ENCODE measurements at places on chromosomes 3 and 15.

DNA sequence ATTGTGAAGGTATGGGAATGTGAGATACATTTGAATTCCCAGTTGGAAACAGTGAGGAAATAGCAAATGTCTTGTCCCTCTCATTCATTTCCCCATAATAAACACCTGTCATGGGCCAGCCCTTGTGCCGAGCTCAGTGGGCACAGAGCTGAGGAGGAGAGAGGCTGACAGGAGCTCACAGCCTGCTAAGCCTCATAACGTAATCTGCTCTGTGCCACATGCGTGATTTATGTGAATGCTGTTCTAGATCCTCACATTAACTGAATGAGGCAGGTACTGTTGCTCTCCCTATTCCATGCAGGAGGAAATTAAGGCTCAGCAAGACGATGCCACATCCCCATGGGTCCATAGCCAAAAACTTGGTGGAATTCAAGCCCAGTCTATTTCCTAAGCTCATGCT, 35.2 kb upstream of the RHO start:
- no peak for DNase-seq

GRCh38 chr3:106365061-106365691, 496.4 kb upstream of the CBLB start:
- DNase-seq = no peak

DNA sequence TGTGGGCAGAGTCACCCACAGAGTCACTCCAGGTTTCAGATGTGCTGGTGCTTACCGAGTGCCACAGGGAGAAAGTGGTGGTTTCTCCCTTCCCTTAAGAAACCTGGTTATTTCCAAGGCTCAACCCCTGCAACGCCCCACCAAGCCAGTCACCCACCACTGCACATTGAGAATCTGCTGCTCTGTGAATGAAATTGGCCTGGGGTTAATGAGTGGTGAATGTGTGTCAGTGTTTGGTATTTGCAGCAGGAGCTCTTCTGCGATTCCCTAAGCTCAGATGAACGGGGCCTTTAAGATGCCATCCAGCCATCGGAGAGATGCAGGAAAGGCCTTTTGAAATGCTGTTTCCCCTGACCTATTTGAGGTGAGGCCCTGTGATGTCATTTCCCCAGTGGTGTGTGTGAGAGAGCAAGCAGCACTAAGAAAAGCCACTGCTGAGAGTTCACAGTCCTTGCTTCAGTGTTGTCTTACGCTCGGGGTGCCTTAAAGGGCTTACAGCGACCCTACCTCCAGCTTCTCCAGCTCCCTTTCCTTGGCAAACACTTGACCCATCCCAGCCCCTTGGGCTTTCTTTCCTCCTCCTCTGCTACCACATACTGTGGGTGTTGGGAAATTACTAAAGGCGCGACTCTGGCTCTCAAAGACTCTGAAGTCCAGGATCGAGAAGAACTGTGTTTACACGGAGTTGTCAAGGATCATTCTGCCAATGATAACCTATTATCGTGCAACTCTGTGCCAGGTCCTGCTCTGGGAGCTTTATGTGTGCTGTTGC, 68.9 kb downstream of the SMAD3 start:
- peak; percentile 65 for DNase-seq

GRCh38 chr15:98442379-98442833, 205.9 kb upstream of the IGF1R start:
- peak; percentile 16 for DNase-seq

GRCh38 chr3:87848003-87848402, 210.8 kb downstream of the CGGBP1 start:
- DNase-seq = no peak

- DNase-seq = no peak
These were observed 169.0 kb upstream of the IL12A start for GRCh38 chr3:159819676-159820075.

- DNase-seq = no peak
These were observed 45.8 kb upstream of the GOLIM4 start for GRCh38 chr3:168141405-168141998.

GRCh38 chr3:171101982-171102641, 75.6 kb upstream of the SLC2A2 start:
- DNase-seq = no peak

DNA sequence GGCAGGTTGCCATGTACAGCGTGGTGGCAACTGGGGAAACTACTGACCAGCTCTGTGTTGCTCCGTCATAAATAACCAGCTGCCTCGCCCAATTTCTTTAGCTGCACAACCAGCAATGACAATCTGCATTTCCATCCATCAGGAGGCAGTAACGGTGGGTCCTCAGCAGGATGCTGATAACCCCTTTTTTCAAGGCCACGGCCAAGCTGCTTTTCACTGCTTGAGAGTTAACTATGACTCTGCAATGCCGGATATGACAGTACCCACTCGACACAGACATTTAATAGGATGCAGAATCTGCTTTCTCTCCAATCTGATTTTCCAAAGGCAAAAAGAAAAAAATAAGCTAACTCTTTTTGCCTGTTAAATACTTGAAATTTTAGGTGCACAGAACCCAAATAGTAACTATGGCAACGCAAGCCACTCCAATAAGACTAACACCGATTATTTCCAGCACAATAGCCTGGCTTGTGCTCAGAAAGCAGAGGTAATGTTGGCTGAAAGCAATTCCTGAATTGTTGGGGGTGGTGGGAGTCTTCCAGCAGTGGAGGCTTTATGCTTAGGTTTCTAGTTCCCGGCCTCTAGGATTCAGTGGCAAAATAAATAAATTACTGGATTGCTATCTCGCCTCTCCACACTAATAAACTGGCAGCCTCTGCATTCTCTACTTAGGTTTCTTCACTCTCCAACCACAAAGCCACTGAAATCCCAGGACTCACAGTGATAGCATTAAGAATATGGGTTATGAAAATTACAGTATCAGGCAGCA, 31.2 kb upstream of the SRGAP3 start:
- DNase-seq = no peak

- DNase-seq = no peak
These were observed 10.7 kb downstream of the CEP63 start for GRCh38 chr3:134496471-134497071.

- no peak for DNase-seq
These were observed 66.3 kb upstream of the RASGRF1 start for GRCh38 chr15:79156704-79157375.

Measured in activated naive CD4-positive, alpha-beta T cell treated with Interleukin-2 at 50 U/mL for 16 hours (primary cell).